Iris pigment epithelial cell (primary cell): ENCODE measurements at places on chromosomes 2 and 18.

GRCh38 chr2:88827821-88828220, 136.3 kb downstream of the RPIA start:
- no peak for DNase-seq

DNA sequence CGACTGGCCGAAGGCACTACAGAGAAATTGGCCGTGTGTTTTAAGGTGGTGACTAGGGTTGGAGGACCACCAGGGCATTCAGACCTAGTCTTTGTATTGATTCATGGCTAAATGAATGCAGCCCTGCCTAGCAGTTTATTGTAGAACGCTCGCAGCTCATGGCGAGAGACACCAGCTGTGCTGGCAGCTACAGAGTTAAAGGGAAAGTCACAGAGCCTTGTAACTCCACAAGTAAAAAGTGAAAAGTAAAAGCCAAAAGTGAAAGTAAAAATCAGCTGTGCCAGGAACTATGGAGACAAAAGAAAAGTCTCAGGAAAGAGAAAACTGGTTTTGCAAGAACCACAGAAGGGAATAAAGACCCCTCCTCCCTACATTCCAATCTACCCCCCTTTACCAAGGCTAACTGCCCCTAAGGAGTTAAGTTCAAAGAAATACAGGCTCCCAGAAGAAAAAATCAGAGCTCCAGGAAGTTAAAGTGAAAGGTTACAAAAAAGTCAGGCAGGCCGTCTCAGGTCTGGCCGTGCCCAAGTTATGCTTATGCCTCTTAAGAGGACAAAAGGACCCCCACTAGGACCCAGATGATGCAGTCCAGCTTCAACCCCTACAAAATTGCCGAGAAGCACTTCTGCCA, 46.4 kb upstream of the SELENOI start:
- DNase-seq: peak; percentile 70

- DNase-seq: no peak
Observed at GRCh38 chr2:16413285-16413684, 252.3 kb downstream of the CYRIA start.

- peak; percentile 50 for DNase-seq
Observed at GRCh38 chr2:23497063-23497462, 112.1 kb downstream of the KLHL29 start.

DNA sequence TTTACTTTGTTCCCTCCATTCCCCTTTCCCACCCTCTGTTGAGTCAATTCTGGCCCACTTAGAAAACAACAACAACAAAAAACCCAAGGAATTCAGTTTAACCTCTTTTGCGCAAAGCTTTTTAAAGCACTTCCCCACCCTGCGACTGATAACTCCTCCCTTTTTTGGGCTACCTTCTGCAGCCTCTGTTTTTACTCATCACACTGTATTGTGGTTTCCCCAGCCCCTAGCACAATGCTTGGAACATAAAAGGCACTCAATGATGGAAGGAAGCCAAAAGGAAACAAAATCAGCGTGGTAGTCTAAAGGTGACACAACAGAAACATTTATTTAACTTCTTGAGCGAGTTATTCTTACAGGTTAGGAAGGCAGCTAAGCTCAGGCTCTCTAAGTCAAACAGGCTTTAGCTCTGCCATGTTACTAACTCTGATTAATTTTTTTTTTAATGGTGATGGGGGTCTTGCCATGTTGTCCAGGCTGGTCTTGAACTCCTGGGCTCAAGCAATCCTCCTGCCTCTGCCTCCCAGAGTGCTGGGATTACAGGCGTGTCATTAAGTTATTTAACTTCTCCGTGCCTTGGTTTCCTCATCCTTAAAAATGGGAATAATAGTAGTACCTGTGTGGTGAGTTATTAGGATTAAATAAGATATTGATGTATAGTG, 1.3 kb downstream of the CEP68 start:
- DNase-seq: peak; percentile 50

DNA sequence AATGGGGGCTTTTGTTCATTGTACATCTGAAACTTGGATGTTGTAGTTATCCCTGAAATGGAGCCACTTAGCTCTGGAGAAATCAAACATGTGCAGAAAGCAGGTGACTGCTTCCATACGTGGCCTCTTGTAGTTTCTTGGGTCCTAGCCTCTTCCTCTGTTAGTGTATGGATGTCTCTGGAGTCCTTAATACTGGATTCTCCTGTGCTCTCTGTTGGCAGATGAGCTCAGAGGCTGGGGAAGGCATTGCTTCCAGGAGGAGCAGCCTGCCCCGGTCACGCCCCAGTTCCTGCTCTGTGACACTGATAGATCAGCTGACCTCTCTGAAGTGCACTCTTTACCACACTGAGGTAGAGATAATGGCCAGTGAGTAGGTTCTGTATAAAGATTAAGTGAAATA, 176.2 kb downstream of the LDLRAD4 start:
- no peak for DNase-seq

- no peak for DNase-seq
Observed at GRCh38 chr2:39930175-39930917, 151.3 kb upstream of the THUMPD2 start.

DNA sequence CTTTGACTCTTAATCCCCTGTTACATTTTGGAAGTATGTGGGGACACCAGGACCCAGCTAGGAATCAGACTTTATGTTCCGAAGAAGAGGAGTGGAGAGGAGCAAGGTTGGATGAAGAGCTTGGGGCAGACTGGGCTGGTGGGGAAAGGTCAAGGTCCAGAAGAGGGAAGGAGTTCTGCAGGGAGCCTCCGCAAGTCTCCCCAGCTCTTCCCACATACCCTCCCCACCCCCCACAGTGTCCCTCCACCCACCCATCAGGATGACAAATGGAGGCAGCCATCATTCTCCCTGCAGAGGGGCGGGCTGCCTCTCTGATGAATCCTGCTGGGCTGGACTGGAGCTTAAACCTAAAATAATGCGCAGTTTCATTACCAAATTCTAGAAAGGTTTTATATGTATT, 77.2 kb downstream of the ACKR3 start:
- no peak for DNase-seq

DNA sequence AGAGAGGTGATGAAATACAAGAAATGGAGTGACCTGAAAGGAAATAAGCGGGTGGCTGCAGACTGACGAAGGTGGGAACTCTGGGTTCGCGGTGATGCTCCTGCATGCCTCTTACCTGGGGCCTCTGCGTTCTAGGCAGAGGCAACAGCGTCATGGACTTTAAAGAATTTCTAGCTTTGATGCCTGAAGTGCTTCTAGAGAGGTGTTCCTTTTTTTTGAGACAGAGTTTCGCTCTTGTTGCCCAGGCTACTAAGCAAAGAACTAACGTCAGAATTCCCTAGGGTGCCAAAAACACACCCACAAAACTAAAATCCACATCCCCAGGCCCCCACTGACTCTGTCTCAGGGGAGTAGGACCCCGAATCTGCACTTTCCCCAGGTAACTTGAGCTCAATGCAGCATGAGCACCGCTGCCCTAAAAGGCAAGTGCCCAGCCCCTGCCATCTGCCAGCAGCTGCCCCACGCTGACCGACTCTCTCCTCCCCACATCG, 110.5 kb upstream of the ID2 start:
- no peak for DNase-seq

- no peak for DNase-seq
Observed at GRCh38 chr2:71469403-71470398, 16.3 kb downstream of the DYSF start.

GRCh38 chr2:87996570-87996969, 19.8 kb downstream of the RNU2-63P start:
- DNase-seq: no peak

- DNase-seq: no peak
Observed at GRCh38 chr18:38460657-38461056, 895.1 kb upstream of the CELF4 start.

DNA sequence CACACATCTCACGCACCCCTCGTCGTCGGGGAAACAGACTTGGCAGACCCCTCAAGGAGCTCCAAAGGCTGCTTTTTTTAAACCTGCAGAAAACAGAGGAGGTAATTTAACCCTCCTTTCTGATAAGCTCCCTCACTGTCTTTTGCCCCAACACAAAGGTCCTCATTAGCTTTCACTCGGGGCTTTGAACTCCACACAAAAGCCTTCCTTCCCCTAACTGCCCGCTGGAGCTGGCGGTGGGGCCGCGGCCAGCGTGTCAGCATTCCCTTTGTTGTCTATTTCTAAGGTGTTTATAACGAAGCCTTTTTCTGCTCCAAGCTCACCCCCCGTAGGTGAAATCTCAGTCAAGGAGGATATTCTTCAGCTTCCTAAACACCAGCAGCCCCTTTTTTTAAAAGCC, 43.5 kb upstream of the ID2 start:
- no peak for DNase-seq

DNA sequence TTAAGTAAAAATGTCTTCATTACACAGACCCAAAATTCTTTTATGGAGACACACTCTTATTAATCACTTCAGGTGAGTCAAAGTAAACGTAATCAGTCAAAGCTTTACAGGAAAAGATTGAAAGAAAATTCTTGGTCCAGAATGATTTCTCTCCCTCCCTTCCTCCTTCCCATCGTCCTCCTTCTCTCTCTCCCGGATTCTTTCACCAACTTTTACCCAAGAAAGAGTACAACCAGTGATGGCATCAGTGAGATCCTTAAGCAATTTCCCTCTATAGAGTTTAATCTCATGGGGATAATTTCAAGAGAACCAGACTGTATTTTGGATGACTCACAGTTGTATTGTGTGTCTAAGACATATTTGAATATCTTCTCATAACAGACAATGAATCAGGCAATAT, 258.1 kb downstream of the ALK start:
- DNase-seq: peak; percentile 55

- DNase-seq: no peak
Observed at GRCh38 chr2:128603411-128603924, 284.8 kb upstream of the HS6ST1 start.

- DNase-seq: no peak
Observed at GRCh38 chr2:111022633-111023032, 98.1 kb upstream of the BCL2L11 start.
